ENCODE measurements at places on chromosomes 2 and 18.
A peak's percentile ranks its signal among the peaks of the same experiment; 100 is the strongest.

DNA sequence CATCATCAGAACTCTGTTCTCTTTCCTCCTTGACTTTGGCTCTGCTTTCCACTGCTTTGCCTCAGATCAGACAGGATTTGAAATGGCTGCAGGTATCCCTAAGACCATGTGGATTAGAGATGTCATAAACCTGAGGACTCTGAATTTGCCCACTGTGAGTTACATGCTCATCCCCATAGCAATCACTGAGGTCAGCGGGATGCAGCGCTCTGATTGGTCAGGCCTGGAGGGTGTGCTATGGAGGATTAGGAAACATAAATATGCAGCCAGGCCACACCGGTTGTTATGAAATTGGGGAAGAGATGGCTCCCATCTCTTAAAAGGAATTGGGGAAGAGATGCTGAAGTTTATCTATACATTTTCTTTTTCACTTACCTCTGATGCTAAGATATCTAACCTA, 73.7 kb upstream of the DNAJC10 start:
- DNase-seq, result no peak

DNA sequence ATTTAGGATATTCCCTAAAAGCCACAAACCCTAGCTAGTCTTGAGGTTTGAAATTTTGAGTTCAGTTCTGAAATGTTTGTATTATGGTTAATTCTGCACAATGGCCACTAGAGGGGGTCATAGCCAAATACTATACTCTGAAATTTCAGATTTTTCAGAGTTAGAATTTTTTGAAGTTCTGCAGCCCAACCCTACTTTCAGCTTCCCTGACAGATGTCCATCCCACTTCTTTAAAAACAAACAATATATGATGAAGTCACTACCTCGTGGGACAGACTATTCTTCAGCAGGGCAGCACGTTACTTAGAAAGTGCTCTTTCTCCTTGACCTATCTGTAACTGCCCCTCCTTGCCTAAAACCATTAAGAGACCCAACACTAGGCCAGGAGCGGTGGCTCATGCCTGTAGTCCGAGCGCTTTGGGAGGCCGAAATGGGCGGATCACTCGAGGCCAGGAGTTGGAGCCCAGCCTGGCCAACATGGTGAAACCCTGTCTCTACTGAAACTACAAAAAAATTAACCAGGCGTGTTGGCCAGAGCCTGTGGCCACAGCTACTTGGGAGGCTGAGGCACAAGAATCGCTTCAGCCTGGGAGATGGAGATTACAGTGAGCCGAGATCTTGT, 48.2 kb upstream of the PAPOLG start:
- DNase-seq, result no peak

DNA sequence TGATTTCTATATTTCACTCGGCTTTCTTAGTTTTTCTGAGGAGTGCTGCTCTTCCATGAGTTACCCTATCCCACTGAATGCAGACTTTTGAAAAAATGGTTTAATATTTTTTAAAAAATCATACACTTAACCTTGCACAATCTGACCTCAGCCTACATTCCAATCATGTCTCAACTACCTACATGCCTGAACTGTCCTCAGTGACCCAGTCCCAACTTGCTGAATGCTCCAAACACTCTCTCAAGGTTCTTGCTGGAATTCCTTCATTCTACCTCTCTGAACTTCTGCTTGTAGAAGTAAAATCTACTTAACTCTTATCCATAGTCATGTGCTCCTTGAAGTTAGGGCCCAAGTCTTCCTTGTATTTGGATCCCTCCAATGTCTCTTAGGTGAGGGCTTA, 181.6 kb downstream of the XIRP2 start:
- DNase-seq, result no peak

DNA sequence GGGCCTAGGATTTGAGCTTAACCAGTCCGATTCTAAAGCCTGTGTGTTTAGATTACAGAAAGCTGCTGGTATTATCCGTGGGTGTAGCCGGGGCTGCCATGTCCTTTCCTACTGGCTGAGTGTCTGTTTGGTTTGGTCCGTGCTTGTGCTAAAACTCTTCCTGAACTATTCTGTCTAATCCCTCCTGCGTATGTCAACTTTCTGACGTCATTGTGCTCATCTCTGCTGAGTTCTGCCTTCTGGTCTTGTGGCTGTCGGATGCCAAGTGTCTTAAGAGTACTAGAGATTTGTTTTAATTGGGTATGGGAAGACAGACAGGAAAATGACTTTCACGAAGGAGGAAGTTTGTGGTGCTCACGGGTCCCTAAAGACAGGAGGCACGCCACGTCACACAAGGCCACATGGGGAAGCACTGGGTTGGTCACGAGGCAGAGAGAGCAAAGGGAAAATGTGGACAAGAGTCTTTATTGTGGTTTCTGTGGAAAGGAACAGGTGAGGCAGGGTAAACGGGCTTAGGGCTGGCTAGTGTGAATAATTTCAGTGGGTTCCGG, 31.8 kb upstream of the NTSR2 start:
- DNase-seq, result no peak

- no peak for DNase-seq
These were observed 81.3 kb downstream of the ROCK2 start for GRCh38 chr2:11263177-11263576.

- peak; percentile 71 for DNase-seq
These were observed 36.0 kb upstream of the CD207 start for GRCh38 chr2:70871398-70872211.

GRCh38 chr2:190649798-190650390, 1.0 kb downstream of the NAB1 start:
- DNase-seq, result no peak

DNA sequence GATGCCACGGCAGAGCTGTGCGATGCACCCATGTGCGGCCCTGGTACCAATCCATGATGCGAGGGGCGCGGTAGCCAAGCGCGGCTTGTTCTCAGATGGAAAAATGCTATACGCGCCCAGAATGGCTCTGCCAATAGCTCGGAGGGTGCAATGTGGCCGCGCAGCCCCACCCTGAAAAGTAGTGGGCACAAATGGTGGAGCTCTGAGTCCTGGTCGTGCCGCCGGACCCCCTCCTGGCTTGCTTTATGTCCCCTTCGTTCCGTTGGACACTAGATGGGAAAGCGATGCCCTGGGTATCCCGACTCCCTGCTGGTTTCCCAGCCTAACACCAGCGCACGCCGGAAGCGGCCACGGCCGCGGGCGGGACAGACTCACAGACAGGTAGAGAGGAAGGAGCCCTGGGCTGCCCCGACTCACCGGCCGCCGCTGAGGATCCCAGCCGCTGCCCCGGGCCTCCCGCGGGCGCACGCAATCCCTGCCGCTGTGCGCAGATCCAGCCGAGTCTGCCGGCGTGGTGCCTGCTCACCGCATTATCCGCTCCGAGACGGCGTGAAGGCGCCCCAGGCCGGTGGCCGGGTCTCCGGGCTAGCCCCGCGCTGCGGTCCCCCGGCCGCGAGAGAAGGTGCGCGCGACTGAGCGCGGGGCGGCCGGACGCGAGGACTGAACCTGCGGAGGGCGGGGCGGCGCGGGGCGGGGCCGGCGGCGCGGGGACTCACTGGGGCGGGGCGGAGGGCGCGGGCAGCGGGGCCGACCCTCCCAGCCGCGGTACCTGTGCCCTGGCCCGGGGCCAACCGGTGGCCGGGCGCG, at the start of gene CDC42EP3:
Gene CDC42EP3 (minus strand): TSS at position 634 of the 807 bp plus-strand sequence. CDS start 25,055 bp downstream, outside the sequence.
- peak; percentile 59 for DNase-seq

DNA sequence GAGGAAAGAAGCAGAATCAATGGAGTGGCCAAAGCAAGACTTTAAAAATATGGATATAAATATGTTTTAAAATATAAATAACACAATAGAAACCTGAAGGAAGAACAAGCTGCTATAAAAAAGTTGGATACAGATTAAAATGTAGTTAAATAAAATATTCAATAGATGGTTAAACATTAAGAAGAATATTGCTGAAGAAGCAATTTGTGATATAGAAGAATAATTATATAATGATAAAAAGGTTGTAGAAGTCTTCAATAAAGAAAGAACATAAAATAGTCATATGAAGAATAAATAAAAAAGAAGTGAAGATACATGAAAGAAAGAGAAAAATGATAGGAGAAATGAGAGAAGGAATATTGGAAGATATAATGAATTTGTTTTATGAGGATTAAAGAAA, 392.0 kb downstream of the DSC3 start:
- no peak for DNase-seq

- no peak for DNase-seq
These were observed 6.4 kb upstream of the SMAD7 start for GRCh38 chr18:48957136-48957535.

DNA sequence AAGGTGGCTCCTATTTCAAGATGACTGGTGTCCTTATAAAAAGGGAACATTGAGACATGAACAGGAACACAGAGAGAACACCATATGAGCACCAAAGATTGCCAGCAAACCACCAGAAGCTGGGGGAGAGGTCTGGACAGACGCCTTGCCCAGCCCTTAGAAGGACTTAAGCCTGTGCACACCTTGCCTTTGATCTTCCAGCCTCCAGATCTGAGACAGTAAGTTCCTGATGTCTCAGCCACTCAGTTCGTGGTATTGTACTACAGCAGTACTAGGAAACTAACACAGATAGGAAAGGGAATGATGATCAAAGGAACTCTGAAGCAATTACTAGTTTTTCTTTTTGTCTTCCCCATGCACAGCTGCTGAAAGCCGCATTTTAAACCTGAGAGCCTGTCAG, 137.3 kb upstream of the FHL2 start:
- no peak for DNase-seq

Measured in activated gamma-delta T cell treated with anti-CD3 and anti-CD28 coated beads, Interleukin-2, amount 50 U/mL, for 16 hours (primary cell).